Fibroblast of skin of left quadriceps (primary cell): ENCODE measurements at places on chromosomes 3 and 15.
A peak's percentile ranks its signal among the peaks of the same experiment; 100 is the strongest.

- DNase-seq: no peak
These were observed 49.2 kb downstream of the CTDSPL start for GRCh38 chr3:37910671-37911400.

- DNase-seq: no peak
These were observed 279.3 kb upstream of the CTNNB1 start for GRCh38 chr3:40920041-40920440.

GRCh38 chr3:24944805-24945520, 450.3 kb upstream of the THRB start:
- no peak for DNase-seq

DNA sequence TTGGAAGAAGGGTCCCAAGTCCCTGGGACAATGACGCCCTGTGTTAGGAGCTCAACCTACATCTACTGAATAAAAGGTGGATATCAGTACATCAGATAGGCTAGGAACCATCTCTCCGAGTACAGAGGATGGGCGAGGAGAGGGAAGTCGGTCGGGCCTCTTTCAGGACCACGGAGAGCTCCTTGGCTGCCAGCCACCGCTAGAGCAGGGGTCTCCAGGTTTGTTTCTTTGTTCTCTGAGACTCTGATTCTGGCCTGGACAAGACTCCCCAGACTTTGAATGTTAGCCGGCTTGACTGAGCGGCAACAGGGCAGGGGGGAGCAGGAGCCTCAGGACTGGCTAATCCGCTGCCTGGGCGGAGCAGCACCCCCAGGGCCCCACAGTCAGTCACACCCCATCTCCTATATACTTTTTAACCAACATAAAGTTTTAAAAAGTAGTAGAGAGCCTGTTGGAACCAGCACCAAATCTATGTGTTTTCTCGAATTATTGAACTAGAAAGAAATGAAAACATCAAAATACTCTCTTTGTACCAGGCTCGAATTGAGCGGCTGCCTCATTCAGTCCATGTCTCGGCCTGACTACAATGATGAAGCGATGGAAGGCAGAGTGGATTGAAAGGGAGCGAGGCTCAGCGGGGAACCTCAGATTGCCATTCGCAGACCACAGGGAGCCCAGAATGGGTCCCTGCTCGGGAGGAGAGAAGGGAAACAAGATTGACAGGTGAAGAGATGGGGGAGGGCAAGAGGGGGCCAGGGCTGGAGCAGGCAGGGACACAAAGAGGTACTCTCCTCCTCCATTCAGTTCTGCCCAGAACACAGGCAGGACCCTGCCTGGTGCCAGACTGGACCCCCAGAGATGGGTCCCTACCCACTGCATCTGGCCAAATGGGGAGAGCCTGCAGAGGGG, 131.6 kb downstream of the TPRA1 start:
- DNase-seq: no peak

GRCh38 chr15:81569286-81570080, 195.5 kb upstream of the TMC3 start:
- peak; percentile 12 for DNase-seq

- DNase-seq: no peak
These were observed 106.6 kb downstream of the MYH15 start for GRCh38 chr3:108403686-108404345.

DNA sequence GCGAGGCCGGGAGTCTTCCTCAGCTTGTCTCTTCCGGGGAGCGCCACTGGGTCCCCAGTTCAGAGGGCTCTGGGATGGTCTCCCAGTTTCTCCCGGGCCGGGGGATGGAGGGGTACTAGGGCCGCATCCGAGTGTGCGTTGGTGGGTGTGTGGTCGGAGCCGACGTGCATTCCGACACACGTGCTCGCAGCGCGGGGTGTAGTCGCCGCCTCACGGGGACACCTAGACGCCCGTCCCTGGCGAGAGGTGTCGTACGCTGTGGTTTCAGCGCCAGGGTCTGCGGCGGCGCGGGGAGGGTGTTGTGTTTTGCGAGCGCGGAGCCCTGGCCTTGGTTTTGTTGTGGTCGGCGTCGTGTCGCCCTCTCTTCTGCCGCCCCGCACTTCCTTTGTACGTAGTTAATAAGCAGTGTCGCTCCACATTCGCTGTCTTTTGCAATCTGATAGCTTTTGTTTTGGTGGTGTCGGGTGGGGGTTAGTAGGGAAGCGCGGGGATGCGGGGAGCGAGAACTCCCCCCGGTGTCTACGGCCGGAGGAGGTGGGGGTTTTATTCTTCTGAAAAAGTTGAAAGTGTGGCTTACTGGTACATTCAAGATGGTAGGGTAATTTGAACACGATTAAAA, 2.2 kb downstream of the IGF1R start:
- no peak for DNase-seq

DNA sequence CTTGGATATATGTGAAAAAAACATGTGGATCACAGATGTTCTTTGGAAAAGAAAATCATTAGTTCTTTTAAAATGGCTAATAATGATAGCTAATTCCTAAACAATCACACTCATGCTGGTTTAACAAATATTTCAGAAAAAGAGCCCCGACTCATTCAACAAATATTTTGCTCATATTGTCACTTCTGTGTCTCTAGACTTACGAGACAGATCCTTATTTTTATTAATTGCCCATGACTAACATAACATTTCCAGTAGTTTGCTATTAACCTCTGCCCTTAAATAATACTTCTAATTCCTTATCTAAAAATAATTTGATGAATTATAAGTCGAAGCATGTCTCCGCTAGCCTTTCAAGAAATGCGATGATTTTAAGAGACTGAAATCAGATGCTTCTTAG, 70.4 kb downstream of the SATB1 start:
- peak; percentile 80 for DNase-seq

DNA sequence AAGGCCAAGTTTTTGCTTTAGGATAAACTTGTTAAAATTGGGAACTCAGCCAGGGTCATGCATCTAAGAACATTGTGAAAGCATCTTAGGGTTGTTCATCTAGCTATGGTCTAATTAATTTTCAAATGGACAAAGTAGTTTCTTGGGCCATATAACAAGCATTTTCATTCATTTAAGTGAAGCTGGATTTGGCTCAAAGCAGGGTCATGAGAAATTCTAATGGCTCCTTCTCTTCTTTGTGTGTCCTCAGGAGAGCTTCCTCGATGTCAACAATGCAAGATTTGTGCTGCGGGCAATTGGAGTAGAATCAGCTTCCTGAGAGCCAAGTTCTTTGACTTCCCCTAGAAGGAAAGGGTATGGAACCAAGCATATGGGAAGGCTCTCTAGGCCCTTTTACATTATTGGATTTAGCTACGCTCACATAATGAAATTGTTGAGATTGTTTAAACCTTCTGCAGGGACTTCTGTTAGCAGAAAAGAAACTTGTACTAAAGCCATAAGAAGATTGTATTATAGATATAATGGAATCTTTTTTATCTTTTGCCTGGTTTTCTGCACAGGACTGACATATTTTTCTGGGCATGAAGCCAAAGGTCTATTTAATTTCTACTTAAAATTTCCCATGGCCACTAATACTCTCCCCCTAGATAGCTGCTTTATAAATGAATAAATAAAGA, 1.8 kb upstream of the SAMMSON start:
- no peak for DNase-seq

DNA sequence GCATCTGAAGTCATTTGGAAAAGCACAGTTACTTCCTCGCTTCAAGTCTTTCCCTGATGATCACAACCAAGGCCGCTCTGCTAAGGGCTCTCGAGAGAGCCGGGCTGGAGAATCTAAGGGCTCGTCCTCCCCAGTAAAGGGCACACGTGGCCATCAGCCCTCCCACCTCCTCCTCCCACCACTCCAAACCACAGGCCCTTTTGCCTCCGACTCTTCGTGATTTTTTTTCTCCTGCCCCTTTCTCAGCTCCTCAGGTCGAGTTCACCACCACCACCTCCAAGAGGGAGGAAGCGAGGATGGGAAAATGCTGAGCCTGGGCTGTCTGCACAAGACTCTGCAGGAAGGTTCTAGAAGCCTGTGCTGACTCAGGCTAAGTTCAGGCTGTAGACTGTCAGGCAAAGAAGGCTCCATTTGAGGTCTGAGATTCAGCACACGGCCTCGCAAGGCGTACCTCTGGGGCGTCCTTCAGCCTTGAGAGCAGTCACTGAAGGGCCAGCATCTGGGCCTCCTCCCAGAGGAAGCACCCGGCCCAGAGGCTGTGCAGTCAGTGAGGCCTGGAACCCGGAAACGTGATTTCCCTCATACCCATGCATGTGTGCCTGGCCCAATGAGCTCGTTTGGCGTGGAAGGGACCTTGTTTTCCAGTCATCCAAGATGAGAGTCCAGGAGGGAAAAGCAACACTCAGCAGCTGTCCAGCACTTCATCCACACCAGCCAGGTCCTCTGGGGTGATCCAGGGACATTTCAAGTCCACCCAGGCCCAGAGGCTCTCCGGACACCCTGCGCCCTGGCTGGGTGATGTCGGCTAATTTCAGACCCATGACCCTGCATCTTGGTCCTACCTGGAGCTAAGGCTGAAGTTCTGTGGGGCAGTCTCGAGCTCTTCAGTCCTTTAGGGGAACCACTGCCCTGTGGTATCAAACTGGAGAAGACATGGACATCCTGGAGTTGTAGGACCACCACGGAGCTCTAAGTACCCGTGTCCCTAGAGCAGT, 196.8 kb downstream of the XXYLT1 start:
- no peak for DNase-seq

- no peak for DNase-seq
These were observed 103.9 kb downstream of the TMEM266 start for GRCh38 chr15:76163457-76164295.

GRCh38 chr15:91125162-91125561, 25.1 kb downstream of the SV2B start:
- no peak for DNase-seq
